ENCODE measurements at places on chromosomes 12 and 14.

DNA sequence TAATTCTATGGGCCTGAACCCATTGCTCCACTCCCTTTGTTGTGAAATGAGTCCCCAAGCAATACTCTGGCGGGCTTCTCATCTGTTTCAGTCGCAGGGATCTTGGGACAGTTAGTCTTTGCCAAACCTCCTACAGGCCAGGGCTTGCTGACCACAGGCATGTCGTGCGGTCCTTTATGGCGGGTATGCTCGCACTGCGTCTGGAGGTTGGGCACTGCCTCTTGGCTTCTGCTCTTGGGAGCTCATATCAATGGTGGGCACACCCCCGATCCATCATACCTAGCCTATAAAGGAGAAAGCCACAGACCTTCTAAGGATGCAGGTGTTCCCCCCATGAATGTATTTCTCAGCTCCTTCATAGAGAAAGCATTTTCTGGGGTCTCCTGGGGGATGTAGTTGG is 99.3 kb downstream of the AACS start:
- DNase-seq, result no peak

- no peak for DNase-seq
Observed at GRCh38 chr14:36773136-36773540, 111.5 kb downstream of the PAX9 start.

- DNase-seq, result no peak
Observed at GRCh38 chr12:53340398-53340797, 4.2 kb upstream of the SP7 start.

DNA sequence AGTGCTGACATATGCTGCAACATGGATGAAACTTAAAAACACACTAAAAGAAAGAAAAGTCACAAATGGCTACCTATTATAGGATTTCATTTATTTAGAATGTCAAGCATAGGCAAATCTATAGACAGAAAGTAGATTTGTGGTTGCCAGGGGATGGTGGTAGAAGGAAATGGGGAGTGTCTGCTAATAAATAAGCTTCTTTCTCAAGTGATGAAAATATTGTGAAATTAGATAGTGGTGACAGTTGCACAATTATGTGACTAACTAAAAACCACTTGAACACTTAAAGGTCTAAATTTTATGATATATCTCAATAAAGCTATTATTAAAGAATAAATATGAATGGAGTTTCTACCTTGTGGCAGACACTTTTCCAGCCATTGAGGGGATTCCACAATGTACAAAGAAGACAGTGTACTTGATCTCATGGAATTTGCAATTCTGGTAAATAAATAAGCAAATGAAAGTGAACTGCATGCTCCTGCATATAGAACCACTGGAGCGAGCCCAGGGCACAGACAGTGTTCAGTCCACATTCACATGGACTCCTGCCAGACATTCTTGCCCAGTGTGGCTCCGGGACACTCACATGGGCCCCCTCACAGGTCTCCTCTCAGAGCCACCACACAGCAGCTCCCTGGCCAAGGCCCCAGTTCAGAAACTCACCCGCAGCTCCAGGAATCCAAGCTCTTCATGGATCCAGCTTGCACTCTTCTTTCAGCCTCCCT is 107.1 kb upstream of the ARID2 start:
- DNase-seq, result no peak

GRCh38 chr12:53219956-53220693 is 11.9 kb downstream of the RARG start:
- no peak for DNase-seq

- no peak for DNase-seq
Observed at GRCh38 chr12:55972042-55972441, 1.8 kb upstream of the RAB5B start.

DNA sequence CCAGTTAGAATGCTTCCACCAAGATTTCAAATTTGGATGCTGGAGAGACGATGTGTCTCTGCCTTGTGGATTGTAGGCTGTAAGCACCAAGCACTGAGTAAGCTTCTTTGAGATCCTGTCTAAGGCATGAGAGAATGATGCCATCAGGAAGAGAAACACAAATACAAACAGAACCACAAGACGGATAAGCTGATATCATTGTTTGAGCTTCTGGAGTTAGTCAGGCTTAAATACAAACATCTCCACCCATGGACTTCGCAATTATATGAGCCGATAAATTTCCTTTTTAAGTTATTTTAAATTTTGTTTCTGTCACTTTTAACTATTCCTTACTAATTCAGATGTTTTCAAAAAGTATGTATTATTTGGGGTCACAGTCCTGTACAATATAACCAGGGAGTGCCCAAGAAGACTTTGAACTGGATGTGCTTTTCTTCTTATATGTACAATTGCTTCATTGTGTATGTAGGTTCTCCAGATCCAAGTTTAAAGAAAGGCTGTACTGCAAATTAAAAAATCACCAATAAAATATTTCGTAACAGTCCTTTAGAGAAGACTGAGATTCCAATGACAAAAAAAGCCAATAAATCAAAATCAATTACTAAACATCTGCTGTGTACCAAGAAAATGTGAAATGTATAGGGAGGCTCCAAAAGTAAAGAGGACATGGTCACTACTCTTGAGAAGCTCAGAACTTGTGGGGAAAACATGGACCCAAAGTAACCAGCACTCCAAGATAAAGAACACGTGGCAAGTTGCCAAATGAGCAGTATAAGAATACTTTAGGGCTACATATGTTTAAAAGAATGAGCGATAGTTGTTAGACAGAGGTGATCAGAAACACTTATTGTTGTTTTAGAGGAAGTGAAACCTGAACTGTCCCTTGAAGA is 274.1 kb downstream of the ADAMTS20 start:
- no peak for DNase-seq

GRCh38 chr14:28767030-28767852 is 654 bp downstream of the FOXG1 start:
- DNase-seq, result peak; percentile 50

DNA sequence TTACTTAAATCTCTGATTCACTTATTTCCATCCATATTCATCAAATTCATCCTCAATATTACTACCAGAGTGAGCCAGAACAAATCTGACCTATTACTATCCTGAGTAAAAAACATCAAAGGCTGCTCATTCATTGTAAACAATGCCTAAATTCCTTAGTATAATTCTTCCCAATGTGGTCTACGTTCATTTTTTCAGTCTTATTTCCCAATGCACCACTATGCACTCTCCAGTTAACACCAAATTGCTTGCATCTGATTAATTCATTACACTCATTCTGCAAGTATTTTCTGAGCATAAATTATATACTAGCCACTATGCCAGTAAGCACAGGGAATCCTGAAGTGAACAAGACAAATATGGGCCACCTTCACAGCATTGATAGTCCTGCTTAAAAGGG is 110.0 kb downstream of the EPS8 start:
- DNase-seq, result no peak

DNA sequence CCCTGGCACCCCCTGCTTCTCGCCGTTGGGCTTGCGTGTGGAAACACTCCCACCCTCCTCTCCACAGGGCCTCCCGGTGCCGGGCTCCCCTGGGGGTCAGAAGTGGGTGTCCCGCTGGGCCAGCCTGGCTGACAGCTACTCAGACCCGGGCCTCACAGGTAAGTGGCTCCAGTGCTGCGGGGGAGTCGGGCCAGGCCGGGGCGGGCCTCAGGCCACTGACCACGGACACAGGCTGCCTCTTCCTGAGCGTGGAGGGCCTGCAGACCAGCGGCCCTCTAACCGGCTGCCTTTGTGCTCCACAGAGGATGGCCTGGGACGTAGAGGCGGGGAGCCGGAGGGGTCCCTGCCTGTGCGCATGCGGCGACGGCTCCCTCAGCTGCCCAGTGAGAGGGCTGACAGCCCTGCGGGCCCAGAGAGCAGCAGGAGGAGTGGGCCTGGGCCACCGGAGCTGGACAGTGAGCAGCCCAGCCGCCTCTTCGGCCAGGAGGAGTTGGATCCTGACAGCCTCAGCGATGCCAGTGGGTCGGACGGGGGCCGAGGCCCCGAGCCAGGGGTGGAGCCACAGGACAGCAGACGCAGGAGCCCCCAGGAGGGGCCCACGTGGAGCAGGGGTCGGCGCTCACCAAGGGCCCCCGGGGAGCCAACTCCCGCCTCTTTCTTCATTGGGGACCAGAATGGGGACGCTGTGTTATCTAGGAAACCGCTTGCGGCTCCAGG is 21.1 kb downstream of the CEP170B start:
- DNase-seq, result no peak

DNA sequence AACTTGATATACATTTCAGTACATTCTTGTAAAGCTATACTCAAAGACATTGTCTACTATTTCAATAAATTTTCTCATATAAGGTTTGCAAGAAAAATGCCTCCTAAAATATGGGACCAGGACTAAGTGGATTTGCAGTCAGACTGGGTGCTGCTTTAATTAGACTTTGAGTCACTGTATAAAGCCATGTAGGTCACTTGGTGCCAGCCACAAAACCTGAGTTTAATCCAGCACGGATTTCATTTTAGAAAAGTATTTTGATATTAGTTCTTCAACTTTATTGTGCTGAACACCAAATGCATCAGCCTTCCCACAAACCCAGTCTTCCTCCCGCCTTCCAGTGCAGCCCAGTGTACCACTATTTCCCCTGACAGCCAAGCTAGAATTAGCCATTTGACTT is 9.9 kb upstream of the NID2 start:
- DNase-seq, result no peak

DNA sequence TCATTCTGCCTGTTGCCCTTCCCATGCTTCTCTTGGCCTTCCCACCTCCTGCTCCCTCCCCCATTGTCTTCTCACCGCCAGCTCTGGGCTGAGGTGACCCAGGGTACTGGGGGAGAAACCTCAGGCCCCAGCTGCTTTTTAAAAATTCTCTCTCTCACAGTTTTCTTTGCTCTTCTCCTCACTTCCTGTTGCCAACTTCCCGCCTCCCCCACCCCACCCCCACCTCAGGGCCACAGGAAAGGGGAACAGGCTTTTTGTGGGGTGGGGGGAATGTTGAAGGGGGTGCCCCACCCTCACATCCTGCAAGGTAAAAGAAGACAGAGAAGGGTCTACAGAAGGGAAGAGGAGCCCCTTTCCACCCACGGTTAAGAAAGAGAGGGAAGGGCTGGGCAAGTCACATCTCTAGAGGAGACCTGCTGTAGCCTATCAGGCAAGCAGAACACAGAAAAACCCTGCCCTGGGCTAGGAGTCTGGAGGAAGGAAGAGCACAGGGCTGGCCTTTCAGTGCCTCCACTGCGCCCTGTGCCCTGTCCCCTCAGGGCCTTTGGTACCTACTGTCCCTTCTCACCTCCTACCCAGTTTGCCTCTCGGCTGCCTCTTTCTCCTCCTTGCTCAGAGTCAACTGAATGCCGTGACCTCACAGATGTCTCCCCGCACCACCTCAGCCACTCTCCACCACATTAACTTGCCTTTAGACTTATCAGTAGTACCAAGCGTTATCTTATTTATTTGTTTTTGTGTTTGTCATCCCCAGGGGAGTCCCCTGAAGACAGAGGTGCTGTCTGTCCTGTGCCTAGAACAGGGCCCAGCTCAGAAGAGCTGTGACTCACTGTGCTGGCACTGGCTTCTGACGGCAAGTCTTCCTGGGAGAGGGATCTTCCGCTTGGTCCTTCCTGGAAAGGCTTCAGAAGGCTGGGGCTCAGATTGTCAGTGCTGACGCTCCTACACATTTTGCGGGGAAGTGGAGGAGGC is 1.7 kb downstream of the ARHGAP9 start:
- no peak for DNase-seq

DNA sequence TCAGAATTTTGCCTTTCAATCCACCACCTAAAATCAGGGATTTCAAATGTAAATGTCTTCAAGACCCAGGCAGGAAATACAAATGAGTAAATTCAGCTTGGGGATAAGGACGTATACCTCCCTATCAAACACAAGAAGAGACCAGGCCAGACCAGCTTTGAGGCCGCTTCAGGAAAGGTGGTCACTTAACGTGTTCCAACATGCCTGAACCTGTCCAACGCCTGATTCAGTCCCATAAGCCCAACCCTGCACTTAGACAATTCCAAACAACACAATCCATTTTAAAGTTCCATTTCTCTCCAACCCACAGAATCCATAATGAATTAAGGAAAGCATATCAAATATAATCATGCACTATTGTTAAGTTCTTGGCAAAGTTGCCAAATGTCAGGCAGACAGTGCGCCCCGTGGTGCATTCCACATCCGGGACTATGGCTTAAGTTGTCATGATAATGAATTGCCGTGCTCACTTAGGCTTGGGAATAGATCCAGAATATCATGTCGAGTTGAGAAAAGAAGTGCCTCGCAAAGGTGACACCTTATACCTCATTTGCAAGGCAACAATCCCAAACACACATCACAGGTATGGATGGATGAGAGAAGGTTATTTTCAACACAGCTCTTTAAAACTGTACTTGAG is 35.5 kb downstream of the CCDC60 start:
- no peak for DNase-seq

- peak; percentile 66 for DNase-seq
Observed at GRCh38 chr12:95820096-95820703, 29.6 kb upstream of the NTN4 start.

DNA sequence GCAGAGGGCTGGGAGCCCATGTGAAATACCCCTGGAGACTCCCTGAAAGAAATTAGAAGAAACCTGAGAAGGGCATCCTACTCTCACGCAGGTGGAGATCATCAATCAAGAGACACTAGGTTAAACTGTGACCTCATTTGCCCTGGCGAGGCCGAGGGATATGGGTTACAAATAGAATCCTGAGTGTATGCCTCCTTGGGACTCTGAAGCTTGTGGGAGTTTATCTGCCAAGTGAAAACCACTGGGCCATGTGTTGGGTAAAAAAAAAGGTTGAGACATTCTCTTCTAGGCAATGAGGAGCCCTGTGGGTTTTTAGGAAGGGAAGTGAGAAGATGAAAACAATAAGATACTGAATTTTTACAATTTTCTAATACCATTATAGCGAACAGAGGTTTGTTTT is 160.7 kb upstream of the ARID2 start:
- DNase-seq, result no peak

- DNase-seq, result no peak
Observed at GRCh38 chr12:71940068-71940467, 1.4 kb downstream of the TPH2 start.

DNA sequence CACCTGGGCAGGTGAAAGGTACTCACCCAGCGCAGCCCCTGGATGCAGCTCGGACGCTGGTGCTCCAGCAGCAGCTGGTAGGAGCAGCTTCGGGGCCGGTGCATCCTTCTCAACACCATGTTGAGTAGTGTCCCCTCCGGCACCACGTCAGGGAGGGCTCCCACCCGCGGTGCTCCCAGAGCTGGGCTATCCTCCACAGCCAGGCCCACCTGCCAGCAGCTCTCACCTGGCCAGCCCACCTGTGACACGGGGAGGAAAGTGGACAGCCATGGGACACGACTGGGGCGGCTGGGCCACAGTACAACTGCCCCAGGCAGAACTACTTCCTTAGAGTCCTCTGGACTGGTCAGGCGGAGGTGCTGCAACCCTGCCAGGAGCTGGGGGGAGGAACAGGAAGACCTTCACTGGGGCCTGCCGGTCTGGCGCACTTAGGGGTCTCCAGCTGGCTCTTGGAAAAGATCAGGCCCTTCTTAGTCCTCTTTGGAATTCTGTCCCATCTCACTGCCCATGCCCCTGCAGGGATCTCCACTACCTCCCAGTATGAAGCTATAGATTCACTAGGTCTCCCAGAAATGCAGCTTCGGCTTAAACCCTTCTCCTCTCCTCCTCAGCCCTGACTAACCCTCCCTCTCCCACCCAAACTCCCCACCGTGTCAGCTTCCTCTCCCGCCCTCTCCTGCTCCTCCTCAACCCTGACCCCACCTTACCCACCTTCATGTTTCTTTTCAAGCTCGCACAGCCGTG is 668 bp downstream of the RAPGEF3 start:
- no peak for DNase-seq
